ENCODE measurements at places on chromosomes 12 and 14.

DNA sequence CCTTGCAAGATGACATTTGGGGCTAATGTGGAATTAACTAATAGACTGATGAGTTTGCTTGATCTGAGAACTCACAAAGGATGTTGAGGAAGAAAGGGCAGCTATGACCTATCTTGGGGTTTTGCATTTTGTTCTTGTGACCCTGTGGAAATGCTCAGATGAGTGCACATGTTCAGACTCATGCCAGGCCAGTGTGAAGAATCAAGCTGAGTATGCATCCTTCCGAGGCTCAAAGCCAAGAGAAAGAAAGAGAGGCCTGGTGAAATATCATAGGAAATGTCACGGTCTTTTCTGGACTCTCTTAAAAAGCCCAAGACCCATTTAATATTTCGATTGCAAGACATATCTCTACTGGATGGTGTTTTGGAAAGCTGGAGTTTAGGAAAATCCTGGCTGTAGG is 96.3 kb downstream of the CACNA1C start:
- DNase-seq = no peak

GRCh38 chr14:41868396-41868795 is 261.7 kb downstream of the LRFN5 start:
- DNase-seq = no peak

GRCh38 chr12:57263096-57263495 is 12.1 kb upstream of the STAC3 start:
- no peak for DNase-seq

GRCh38 chr14:62162998-62163589 is 400.9 kb downstream of the SNAPC1 start:
- no peak for DNase-seq

GRCh38 chr14:87304404-87304803 is 688.6 kb downstream of the GALC start:
- DNase-seq = no peak

- DNase-seq = no peak
Observed at GRCh38 chr12:28569698-28570411, 379.6 kb downstream of the CCDC91 start.

GRCh38 chr12:75923964-75924666 is 107.5 kb downstream of the PHLDA1 start:
- no peak for DNase-seq

DNA sequence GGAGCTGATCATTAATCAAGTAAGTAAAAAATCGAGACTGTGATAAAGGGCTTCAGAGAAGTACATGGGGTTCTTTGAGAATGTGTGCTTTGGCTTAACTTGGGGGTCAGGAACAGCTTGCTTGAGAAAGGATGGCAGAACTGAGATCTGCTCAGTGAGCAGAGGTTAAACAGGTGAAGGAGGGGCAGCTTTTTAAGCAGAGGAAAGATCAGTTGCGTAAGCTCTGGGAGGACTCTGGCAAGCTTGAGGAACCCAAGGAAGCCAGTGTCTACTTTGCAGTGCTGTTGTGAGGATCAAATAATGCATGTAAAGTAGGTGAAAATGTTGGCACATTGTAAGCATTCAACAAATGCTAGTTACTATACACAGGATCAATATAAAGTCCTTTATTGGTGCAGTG is 30.6 kb downstream of the WIF1 start:
- DNase-seq = no peak

GRCh38 chr14:49049711-49050110 is 536.5 kb downstream of the RPS29 start:
- DNase-seq = no peak
